ENCODE measurements at places on chromosomes 3 and 15. TPM values are rescaled to one million over a fixed set of nuclear protein-coding genes. Genes with fewer than 3 reads are reported as not detected.

DNA sequence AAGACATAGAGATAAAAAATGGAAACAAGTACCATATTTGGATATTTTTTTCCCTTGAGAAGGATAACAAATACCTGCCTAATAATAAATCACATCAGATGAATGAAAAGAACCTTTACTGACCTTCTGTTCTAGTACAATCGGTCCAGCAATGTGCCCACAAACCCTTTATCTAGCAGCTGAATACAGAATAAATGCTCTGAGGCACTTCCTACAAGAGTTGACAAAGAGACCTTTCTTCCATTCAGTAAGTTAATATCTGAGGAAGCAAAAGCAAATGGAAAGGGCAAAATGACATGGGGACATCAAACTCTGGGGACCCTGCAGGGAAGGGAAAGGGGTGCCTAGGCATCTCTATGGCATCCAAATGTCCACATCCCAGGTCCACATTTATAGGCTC is 115.8 kb downstream of the NEK10 start:
- DNase-seq: no peak

DNA sequence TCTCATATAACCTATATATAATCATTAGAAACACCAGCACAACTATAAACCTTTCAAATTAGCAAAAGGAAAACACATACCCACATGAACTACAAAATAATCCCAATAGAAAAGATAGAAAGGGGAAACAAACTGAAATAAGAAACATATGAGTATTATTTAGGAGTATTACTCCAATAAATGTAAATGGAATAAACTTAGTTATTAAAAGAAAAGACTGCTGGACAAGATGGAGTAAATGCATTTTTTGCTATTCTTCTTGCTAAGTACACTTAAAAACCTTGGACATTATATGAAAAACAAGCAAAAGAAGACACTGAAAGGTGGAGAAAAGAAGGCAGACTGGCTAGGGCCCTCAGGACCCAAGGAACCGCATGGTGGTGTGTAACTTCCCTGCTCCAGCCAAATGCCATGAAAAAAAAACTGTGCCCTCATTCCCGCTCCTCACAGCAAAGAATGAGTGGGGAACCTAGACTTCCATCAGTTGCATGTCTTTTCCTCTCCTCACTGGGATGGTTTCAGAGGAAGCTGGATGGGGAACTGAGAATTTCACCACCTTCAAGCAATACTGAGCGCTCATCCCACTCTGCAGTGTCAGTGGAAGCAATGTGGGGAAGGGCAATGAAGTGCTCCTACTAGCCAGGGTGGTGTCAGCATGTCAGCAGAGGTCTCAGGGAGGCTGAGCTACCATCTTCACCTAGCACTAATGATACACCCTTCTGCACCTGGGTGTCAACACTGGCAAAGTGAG is 43.7 kb upstream of the ADAMTS17 start:
- no peak for DNase-seq

DNA sequence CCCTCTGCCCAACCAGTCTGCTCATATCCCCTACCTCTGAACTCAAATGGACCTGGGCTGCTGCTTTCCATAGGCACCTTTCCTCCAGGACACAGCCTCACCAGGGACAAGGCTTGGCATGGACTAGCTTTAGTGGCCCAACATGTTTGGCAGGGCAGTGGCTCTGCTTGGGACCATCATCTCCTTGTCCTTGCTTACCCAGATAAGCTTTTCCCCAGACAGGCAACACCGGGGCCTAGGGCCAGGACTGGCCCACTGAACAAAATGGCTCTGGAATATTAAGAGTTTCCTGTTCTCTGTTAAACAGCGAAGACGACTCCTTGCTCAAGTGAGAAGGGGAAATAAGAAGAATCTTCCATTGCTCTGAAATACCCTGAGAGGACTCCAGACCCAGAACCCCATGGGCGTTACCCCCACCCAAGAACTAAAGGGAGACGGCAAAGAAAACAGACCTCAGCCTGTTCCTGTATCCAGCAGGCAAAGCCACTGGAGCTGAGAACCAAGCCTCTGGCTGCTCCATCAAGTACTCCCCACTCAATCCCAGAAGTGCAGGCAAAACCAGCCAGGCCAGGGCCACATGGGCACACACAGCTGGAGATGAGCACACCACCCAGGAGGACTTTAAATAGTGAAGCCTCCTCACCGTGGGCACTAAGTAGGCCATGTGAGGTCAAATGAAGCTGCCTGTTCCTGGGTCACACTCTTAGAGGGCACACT is 45.5 kb downstream of the CTNNB1 start:
- no peak for DNase-seq

GRCh38 chr3:98021830-98022560 is 13.1 kb downstream of the GABRR3 start:
- DNase-seq: no peak

DNA sequence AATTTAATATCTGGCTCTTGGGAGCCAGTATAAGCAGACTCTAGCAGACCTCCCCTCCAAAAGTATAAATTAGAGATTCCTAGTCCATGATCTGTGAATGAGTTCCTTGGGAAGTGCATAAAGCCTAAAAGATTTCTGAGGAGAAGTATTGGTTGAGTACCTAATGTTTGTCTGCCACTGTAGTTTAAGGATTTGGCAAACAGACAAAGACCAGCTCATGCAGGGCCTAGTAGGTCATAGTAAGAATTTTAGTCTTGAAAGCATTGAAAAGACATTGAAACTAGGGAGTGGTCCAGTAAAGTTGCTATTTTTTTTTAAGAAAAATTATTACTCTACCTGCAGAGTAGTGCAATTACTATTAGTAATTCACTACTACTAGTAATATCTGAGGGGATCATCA is 67.5 kb downstream of the SPRED1 start:
- no peak for DNase-seq

GRCh38 chr15:100889385-100890050 is 9.9 kb downstream of the ALDH1A3 start:
- no peak for DNase-seq

GRCh38 chr3:192831111-192831644 is 86.5 kb downstream of the MB21D2 start:
- DNase-seq: no peak

Gene PP2D1
- not detected for total RNA-seq
